ENCODE measurements at places on chromosomes 7 and 10.

- no peak for DNase-seq
Measured at GRCh38 chr7:50687575-50688225, 95.0 kb downstream of the GRB10 start.

DNA sequence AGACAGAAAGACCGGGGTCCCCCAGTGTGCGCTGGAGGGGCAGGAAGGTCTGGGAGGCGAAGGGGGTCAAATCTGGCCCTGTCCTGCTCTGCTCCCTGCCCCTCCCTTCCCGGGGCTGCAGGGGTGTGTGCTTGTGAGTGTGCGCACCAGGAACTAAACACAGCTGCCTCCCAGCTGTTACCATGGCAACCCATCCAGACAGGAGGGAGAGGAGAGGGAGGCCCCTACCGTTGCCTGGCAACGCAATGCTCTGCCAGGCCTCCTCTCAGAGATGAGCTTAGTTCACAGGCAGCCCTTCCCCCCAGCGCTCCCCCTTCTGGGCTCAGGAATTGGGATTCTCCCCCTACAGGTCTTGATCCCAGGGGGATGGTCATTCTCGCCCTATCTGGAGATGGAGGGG is 6.1 kb downstream of the NYAP1 start:
- DNase-seq: peak; percentile 47

- peak; percentile 27 for DNase-seq
Measured at GRCh38 chr7:43584195-43584586, 1.3 kb downstream of the STK17A start.

GRCh38 chr7:155603205-155603857 is 41.1 kb upstream of the RBM33 start:
- DNase-seq: no peak

GRCh38 chr10:45548068-45548467 is 124.5 kb downstream of the ZFAND4 start:
- no peak for DNase-seq

GRCh38 chr7:15936991-15937390 is 250.5 kb upstream of the MEOX2 start:
- no peak for DNase-seq

DNA sequence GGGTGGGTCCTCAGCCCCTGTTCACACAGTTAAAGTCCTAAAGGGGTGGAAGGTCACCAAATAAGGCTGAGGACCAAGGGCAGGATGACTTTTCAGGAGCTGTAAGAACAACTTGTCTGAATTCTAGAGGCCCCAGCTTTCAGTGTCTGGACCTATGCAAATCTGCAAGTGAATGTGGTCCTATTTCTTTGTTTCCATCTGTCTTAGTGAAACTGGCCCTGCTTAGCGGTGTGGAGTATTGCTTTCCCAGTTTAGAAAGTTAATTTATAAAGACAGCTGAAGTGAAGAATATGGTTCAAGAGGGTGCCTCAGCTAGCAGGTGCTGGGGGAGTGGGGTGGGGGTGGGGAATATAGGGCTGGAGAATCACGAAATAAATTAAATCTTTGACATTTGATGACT is 40.1 kb downstream of the HHEX start:
- no peak for DNase-seq

DNA sequence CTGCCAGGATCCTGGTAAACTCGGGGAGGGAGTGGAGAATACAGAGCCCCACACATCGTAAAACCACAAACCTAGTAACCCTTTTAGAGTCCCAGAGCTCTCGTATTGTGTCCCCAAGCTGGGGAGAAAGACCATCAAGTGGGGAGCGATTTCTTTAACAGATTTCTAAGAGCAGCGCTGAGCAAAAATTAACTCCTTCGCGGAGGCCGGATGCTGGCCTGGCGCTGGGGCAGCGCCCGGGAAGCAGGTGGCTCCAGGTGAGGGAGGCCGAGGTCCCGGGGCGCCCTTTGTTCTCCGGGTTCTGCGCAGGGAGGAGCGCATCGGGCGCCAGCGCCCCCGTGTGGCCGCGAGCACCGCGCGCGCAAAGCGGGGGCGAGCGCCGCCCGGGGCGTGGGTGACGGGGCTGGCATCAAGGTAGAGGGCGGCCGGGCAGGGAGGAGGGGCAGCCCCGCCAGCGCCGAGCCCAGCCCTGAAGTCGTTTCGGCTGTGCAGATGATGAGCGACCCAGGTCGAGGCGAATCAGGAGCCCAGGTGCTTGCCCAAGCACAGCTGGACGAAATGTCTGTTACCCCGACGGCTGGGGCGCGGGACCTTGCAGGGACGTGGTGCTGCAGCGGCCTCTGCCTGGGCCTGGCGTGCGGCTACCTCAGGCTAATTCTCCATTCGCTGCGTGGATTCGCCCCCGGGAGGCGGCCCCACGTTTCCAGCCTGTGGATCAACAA is 10.4 kb upstream of the FGFR2 start:
- no peak for DNase-seq

DNA sequence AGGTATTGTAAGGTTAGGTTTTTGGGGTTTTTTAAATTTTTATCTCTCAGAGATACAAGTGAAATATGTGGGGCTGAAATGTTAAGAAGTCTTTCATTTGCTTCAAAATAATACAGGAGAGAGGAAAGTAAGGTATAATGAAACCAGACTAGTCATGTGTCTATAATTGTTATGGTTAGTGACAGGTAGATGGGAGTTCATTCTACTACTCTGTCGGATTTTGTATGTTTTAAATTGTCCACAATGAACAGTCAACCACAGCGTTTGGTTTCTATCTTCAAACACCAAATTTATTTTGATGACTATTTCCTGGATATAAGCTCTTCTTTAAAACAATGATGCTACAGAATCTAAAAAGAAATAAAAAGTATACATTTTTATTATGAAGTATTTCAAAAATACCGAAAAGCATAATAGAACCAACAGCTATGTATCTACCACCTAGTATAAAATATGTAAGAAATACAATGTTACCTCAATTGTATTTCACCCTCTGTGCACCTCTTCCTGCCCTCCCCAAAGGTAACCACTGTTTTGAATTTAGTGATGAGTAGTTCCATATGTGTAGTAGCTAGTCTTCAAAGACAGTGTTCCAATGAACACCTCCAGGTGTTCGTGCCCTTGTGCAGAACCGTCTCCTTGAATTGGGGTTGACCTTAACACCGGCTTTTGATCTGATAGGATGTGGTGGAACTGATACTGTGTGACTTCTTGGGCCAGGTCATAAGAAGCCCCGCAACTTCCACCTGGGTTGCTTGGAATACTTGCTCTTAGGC is 74.8 kb upstream of the CDK1 start:
- DNase-seq: no peak

- no peak for DNase-seq
Measured at GRCh38 chr7:138919911-138920310, 61.3 kb downstream of the KIAA1549 start.

GRCh38 chr7:28179120-28180030 is 1.2 kb downstream of the JAZF1 start:
- DNase-seq: peak; percentile 61

- DNase-seq: no peak
Measured at GRCh38 chr10:80210259-80210658, 4.9 kb upstream of the ANXA11 start.

DNA sequence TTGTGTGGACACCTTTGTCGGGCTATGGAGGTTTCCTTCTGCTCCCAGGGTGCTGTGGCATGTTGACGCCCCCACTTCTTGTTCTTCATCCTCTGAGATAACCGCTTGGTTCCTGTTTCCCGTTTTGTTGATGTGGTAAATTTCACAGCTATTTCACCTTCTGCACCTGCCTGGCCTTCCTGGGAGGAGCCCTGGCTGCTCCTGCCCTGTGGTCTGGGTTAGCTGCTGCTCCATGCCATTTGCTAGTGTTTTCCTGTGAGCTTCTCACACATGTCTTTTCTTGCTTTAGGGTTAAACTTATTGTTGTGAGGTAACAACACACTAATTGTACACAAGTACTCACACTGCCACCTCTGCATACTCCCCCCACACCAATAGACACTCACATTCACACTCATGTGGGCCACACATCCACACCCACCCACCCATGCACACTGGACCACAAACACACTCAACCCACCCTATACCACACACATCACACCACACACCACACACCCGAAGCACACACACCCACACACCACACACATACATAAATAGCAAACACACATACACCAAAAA is 46.5 kb upstream of the MSMB start:
- no peak for DNase-seq

DNA sequence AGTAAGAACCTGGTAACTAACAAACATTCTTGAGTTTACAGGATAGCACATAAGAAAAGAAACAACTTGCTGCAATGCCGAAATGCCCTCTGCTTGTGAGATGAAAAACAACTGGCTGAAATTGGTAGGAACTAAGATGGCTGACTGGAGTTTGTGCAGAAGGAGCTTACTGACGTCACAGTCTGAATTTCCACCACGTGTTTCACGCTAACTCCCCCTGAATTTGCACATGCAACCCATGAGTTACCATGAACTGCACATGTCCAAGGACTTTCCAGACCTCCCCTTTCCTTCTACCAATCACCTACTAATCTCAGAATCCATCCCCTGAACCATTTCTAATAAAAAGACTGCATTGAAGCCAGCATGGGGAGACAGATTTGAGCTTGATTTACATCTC is 86.3 kb upstream of the KCND2 start:
- no peak for DNase-seq

DNA sequence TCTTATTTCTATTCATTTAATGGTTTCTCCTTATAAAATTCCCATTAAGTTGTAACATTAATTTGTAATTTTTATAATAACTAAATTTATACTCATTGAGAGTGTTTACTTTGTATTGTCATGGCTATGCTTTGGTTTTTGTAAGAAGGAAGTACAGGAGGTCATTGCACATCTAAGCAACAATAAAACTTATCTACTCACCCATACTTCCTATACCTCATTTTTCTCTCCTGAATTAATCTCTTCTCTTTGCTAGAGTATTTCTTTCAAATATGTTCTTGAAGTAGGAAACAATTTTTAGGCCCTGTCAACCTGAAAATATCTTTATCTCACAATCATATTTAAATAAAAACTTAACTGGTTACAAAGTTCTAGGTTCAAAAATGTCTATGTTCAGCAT is 95.4 kb upstream of the WDR11 start:
- DNase-seq: no peak

DNA sequence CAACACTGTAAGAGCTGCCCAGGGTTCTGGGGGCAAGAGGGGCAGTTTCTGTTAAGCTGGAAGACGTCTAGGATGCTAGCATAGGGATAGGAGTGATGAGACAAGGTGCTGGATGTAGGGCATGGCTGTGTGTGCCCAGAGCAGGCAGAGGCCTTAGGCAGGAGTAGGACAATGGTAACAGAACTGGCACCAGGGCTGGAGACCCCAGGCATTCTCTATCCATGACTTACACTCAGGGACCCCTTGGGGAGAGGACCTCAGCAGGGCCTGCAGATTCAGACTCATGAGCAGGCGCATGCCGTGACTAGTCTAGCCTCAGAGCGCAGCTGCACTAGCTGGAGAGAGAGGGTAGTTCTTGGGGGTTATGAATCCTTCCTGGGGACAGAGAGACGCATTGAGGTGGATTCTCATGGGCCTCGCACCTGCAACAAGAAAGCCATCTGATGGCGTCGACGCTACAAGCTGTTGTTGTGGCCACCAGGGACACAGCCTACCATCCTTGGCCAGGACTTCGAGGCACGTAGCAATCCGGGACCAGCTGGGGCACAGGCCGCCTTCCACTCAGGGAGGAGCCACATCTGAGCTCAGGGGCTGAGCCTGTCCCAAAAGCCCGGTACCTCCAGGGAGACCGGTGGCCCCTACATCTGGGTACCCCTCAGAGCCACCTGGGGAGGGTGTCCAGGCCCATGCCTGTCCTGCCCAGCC is 474.1 kb downstream of the PTPRN2 start:
- DNase-seq: no peak

Data from T follicular helper cell (primary cell).